ELF-1 (cell line): ENCODE measurements at places on chromosomes 5 and 9.

- no peak for DNase-seq
Observed at GRCh38 chr9:87694236-87694755, 31.6 kb upstream of the CTSL start.

DNA sequence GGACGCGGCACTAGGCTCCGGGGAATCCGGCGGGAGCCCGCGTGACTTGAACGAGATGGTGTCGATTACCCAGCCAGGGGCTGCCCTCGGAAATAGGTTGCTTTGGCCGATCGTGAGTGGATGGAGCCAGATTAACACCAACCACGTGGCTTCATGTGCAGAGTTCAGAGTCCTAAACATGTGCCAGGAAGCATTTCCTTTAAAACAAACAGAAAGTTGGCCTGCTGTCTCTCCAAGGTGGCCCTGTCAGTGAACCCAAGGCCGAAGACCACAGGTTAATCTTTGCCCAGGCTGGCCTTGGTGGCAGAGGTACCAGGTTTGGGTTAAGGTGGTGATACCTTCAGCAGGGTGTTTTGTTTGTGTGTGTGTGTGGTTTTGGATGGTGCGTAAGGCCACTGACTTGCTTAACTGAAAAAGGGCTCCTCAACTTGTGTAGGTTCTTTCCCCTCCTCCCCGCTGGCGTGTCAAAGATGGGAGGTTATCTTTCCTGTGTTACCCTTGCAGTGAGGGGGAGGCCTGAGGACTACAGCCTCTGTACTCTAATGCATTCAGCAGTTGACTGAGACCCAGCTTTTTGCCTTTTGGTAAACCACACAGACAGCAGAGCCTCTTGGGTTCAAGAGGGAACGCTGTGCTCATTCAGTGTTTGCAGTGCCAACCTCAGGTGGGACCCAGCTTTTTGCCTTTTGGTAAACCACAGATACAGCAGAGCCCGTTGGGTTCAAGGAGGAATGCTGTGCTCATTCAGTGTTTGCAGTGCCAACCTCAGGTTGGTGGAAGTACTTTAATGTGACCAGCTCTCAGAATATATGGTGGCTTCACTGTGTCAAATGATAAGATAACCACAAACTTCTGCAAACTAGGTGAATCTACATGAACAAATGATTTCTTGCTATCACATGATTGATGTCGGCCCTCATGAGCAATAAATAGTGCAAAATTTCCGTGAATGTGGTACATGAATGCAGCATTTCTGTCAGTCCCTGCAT, 1.4 kb downstream of the IQGAP2 start:
- peak; percentile 32 for DNase-seq

- no peak for DNase-seq
Observed at GRCh38 chr5:17184588-17184987, 32.8 kb upstream of the BASP1 start.

DNA sequence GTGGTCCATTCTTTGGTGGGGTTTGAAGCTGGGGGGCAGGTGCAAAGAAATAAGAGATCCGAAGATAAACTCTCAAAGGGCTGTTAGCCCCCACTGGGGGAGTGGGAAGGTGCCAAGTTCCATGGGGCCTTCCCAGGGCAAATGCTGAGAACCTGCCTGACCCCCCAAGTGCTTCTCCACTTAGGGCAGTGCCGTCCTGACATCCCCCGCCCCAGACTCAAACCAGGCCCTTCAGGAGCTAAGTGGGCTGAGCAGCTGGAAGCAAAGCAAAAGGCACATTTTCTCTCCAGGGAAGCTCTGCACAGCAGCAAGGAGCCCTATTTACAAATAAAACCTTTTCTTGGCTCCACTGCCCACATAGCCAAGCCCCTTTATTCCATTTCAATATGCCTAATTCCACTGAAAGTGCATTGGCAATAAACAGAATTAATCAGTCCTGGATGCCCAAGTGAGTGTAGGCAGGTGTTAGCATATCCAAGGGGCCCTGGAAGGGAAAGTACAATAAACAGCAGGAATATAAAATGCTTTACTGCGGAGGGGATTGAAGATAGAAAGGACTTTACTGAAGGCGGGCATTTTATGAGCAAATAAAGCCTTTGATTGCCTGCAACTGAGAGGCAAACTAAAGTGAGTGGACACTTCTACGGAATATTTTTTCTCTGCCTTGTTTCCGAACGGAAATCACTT, 44.6 kb downstream of the WHRN start:
- DNase-seq: no peak

DNA sequence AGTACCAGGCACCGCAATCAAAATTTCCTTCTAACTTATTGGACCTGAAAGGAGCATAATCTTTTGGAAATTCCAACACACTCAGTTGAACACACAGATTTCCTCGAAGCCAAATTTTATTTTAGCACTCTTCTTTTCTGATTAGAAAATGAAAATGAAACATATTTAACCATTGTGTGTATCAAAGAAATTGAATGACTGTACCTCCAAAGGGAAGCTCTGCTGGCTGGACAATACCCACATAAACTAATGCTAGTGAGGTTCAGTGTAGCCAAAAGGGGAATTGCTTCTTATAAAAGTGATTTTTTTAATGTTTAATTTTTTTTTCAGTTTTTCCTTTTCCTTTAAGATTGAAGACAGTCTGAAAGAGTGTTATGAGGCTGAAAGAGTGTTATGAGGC, 239.6 kb upstream of the NREP start:
- no peak for DNase-seq

DNA sequence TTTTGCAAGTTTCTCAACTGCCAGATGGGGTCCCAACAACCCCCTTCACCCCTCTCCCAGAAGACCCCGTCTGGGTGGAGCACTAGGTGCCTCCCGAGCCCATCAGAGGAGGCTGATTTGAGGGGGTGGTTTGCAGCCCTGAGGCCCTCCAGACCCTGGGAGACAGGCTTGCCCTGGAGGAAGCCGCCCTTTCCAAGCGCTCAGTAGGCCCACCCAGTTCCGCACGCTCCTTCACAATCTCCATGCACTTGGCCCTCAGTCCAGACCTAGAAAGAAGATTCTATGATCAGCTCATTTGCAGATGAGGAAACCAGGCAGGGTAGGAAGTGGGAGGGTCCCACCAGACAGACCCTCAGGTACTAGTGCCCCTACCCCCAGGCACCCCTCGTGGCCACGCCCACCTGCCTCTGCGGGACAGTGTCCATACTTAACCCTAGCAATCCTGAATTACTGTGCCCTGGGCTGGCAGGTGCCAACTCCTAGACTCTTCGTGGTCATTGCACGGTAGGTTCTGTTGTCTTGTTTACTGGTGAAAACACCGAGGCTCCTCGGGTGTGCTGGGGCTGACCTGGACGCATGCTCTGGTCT, 22.3 kb downstream of the OR2V1 start:
- no peak for DNase-seq

GRCh38 chr5:111374380-111374779, 138.0 kb downstream of the STARD4 start:
- no peak for DNase-seq

- DNase-seq: no peak
Observed at GRCh38 chr5:80822640-80823039, 137.5 kb upstream of the RASGRF2 start.

GRCh38 chr9:124291801-124292396, 34.1 kb downstream of the NEK6 start:
- DNase-seq: no peak

DNA sequence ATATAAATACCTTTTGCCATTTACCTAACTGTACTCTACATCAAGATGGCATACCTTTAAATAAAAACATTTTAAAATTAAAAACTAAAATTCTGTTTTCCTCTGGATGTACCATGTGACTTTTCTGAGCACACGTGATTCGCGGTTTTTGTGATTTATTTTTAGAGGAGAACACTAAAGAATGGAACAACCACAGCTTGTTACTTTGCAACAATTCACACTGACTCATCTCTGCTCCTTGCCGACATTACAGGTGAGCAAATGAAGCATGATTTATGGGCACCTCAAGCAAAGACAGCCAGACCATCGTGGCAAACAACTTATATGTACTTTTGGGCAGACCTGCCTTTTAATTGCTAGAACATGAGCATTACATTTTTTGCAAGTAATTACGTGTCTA, 61.3 kb downstream of the GDA start:
- DNase-seq: no peak

GRCh38 chr9:33351547-33351946, 50.8 kb downstream of the AQP7 start:
- no peak for DNase-seq

GRCh38 chr5:37816331-37816730, 23.5 kb downstream of the GDNF start:
- DNase-seq: no peak

- DNase-seq: no peak
Observed at GRCh38 chr5:72271702-72272101, 48.3 kb downstream of the MRPS27 start.

DNA sequence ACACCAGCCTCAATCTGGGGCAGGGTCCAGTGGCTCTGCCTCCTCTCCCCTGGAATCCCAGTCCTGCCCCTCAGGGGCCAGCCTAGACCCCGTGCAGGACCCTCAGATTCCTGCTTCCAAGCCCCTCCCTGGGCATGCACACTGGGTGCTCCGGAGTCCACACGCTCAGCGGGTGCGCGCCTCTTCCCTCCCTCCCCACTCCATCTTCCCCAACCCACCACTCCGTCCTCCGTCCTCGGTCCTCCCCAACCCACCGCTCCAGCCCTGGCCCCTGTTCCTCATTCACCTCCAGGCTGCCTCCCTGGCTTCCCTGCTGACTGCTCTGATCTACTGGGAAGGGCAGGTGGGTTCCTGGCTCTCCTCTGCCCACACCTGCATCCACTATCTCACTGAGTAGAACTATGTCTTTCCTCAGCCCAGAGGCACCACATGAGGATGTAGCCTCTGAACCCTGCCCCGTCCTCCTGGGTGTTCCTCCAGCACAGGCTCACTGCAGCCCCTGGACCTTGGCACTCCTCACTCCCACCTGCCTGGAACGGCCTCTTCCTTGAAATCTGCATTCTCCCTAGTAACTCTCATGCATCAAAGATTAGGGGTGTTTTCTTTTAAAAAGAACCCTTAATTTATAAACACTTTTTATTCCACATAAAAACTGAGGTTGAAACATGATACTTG, 92.8 kb downstream of the CAMSAP1 start:
- DNase-seq: no peak

DNA sequence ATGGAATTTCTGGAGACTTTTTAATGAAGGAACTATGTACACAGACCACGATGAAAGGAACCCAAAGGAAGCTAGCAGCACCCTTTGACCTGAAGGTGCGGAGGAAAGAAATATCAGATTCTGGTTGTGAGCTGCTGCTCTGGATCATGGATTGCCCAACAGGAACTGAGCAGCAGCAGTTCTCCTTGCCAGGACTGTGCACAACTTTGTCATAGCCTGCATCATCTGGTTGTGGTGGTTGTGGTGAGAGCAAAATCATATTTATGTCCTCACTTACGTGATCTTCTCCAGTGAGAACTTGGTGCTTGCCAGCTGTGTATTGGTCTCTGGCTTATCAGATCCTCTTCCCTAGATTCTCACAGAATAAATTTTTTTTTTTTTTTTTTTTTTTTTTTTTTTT, 70.7 kb upstream of the LPAR1 start:
- no peak for DNase-seq

- DNase-seq: no peak
Observed at GRCh38 chr5:78586251-78586650, 62.3 kb downstream of the LHFPL2 start.

GRCh38 chr5:1005904-1006655, 2.5 kb upstream of the NKD2 start:
- DNase-seq: no peak

DNA sequence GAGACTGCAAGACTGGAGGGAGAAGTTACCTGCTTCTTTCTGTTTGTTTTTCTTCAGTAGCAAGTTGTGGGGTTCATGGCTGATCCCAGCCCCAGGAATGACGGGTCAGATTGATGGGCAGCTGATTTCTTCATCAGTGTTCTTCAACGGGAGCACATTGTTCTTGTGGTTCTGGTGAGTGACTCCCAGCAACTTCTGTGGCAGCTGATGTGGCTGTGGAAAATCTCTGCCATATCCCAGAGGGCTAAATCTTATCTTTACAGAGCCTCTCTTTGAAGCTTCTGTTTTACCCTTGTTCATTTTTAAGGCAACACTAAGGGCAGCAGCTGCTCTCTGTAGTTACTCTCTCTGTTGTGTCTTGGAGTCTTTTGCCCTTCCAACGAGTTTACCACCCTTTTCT, 710.3 kb downstream of the PRELID2 start:
- DNase-seq: peak; percentile 3

GRCh38 chr5:39605588-39606575, 181.1 kb upstream of the DAB2 start:
- no peak for DNase-seq

DNA sequence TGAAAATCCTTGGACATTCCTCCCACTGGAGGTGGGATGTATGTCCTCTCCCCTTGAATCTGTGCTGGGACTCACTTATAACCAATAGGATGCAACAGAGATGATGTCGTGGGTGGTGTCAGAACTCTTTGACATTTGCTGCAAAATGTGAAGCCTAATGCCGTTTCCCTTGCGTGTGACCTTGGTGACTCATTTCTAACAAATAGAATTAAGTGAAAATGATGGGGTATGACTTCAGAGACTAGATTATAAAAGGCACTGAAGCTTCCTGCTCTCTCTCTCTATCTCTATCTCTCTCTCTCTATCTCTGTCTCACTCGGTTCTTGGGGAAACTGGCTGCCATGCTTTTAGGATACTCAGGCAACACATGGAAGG, 126.1 kb upstream of the STC2 start:
- DNase-seq: peak; percentile 14

DNA sequence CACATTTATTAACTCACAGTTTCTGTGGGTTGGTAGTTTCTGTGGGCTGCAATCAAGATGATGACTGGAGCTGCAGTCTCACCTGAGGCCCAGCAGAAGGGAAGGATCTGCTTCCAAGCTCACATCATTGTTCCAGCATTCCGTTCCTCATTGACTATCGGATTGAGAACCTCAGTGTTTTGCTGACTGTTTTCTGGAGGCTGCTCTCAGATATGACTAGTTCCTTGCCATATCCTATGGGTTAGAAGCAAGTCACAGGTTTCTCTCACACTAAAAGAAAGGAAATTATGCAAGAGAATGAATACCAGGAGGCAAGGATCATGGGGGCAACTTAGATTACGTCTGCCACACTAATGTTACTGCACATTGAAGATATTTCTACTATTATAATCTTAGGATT, 6.3 kb upstream of the ERAP1 start:
- no peak for DNase-seq

GRCh38 chr9:137902646-137903045, 25.1 kb downstream of the CACNA1B start:
- no peak for DNase-seq
